Peyer's patch (tissue), 4 donors: ENCODE measurements at places on chromosomes 3 and 15. TPM values are rescaled to one million over a fixed set of nuclear protein-coding genes. Genes with fewer than 3 reads are reported as not detected.

GRCh38 chr3:77541203-77541922 lies 501.5 kb downstream of the ROBO2 start:
- DNase-seq: no peak

- DNase-seq: no peak
Observed at GRCh38 chr3:44814751-44815150, 47.0 kb upstream of the TMEM42 start.

DNA sequence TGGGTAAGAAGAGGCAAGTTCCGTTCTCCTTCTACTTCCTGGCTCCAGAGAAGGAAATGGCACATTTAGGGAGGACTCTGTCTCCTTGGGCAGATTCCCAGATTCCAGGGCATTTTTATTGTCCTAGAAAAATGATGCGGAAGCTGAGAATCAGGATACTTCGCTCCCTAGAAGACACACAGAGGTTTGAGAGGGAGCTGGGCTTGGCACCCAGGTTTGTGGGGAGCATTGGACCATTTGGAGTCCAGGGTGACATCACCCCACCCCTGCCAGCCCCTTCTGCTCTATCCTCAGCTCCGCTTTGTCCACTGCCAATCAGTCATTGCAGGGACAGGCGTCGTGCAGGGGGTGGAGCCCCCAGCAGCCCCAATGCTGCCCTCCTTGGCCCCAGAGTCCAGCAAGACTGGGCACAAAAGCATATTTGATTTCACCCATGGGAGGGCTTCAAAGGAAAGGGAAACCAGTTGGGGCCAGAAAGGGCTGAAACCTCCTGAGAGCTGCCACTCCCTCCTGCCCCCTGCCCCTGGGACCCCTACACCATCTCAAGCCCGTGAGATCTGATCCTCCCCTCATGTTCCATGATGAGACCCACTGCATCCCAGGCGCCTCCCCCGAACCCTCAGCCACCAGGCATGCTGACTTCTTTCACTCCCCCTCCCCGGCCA lies 129.8 kb upstream of the MEF2A start:
- DNase-seq: no peak

DNA sequence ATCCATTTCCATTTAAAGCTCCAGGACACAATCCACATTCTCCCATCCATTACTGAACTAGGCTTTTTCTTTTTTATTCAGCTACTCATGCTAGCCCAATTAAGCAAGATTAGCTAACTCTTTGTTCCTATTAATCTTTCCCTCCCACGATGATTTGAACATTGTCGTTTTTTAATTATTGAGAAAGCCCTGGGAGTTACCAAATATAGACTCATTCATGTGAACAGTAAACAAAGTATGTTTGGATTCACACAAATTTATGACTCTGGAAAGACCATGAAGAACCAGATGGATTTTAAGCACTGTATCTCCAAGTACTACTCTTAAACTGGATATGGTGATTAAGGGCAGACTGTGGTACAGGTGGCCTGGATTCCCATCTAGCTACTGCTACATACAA lies 82.2 kb downstream of the STRIT1 start:
- DNase-seq: no peak

DNA sequence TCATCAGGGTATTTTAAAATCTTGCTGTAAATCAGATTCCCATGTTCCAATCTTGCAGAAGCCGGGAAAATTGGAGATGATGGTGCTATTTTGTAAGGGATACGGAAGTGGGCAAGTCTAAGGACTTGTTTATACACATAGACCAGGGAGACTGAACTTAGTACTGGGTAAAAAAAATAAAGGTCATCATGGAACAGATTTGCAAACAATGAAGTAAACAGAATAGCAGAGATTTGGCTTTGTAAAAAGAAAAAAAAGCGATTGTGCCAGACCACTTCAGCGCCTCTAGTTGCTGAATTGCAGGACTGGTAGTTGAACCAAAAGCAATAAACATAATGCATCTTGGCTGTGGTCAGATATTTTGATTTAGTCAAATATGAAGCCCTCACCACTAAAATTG lies 229.1 kb downstream of the TP63 start:
- no peak for DNase-seq

GRCh38 chr3:112773864-112774263 lies 72.8 kb downstream of the CD200R1L start:
- peak; percentile 77 for DNase-seq

- DNase-seq: no peak
Observed at GRCh38 chr3:168585544-168585943, 489.8 kb upstream of the GOLIM4 start.

The TIPIN gene
- total RNA-seq: 9.9 TPM

DNA sequence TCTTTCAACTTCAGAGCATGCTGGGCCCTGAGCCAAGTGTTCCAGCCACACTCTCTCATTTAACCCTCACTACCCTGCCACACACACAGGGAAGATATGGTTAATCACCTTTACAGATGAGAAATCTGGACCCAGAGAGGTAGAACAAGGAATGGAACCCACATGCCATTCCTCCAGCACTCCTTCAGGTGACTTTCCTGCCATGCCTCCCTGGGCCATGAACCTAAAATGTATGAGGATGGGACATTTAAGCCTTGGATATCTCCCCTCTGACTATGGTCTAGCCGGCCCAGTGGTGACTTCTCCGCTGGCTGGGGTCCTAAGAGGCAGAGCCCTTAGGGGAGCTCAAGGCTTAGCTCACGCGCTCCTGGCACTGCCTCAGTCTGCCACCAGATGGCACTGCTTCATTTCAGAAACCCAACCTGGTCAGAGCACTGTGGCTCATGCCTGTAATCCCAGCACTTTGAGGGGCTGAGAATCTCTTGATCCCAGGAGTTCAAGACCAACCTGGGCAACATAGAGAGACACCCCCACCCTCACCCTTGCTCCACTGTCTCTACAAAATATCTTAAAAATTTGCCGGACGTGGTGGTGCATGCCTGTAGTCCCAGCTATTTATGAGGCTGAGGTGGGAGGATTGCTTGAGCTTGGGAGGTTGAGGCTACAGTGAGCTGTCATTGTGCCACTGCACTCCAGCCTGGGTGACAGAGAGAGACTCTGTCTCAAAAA lies 2.2 kb upstream of the DCAF1 start:
- peak; percentile 92 for DNase-seq

GRCh38 chr3:71568207-71568606 lies 15.3 kb downstream of the FOXP1 start:
- DNase-seq: no peak

GRCh38 chr3:128082546-128082945 lies 30.3 kb downstream of the SEC61A1 start:
- no peak for DNase-seq

DNA sequence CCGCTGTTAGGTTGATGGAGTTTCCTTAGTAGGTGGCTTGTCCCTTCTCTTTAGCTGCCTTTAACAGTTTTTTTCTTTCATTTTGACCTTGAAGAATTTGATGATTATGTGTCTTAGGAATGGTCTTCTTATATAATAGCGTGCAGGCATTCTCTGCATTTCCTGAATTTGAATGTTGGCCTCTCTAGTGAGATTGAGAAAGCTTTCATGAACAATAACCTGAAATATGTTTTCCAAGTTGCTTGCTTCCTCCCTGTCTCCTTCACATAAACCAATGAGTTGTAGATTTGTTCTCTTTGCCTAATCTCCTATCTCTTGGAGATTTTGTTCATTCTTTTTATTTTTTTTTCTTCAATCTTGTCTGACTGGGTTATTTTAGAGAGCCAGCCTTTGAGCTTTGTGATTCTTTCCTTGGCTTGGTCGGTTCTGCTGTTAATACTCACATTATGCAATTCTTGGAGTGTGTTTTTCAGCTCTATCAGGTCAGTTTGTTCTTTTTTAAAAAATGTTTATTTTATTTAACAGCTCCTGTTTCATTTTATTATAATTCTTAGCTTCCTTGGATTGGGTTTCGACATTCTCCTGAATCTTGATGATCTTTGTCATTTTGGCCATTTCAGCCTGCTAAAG lies 627.9 kb downstream of the SI start:
- no peak for DNase-seq

DNA sequence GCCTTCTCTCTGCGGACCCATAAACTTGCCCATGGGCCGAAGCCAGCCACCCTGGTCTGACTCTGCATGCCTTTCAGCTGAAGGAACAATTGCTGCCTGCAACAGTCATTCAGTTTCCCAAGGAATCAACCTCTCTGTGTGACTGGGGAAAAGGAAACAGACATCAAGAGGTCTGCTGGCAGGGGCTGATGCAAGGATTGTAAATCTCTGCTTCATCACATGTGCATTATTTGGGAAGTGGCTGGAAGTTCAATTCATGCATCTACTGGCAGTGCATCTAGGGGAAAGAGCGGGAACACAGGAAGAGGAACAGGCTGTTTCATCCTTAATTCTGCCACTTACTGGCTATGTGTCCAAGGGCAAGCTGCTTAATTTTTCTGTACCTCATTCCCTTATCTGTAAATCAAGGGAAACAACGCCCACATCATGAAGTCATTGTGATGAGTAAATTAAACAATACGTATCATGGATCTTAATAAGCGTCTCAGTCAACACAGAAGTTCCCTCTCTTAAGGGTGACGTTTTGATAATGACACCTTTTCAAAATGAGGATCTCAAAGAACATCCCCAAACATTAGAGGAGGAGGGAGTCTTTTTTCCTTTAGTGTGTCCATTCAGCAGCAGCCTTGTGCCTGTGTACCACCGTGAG lies 17.4 kb upstream of the ADPGK start:
- DNase-seq: no peak

DNA sequence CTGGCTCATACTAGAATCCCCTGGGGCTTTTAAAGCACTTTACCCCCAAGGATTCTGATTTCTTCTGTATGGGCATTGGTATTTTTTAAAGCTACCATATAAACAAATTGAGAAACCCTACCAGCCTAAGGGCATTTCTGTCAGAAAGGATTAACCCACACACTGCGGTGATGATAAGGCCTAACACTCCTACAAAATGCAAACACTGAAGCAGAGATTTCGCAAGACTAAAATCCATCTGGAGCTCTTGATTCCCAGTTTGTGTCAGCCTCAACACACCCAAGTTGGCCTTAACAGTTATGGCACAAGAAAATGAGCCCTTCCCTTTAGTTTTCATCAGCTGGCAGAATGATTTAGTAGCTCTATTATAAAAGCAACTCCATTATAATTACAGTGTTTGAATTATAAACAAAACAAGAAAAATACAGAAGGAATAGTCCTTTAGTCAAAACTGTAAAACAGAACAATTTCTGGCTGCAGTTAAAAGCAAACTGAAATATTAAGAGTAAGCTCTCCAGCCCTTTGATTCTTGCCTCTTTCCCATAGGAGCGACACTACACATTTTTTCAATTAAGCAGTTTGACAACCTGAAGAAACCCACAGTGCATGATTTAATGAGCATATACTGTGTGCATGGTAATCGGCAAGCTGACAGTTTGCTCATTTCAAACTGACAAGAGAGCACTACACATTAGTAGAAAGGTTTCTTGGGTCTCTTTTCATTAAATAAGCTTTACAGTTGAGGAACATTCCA lies 441.2 kb downstream of the FHIT start:
- no peak for DNase-seq

DNA sequence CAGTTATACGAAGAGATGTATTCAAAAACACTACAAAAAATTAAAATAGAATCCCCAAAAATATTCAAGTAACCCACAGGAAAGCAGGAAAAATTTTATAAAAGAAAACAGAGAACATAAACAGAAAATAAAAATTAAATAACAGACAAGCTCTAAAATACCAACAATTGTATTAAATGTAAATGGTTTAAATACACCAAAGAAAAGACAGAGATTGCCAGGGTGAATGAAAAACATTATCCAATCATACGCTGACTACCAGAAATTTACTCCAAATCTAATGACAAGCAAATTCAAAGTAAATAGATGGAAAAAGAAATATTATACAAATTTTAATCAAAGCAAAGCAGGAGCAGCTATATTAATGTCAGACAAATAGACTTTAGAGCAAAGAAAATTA lies 103.6 kb downstream of the BOC start:
- no peak for DNase-seq

DNA sequence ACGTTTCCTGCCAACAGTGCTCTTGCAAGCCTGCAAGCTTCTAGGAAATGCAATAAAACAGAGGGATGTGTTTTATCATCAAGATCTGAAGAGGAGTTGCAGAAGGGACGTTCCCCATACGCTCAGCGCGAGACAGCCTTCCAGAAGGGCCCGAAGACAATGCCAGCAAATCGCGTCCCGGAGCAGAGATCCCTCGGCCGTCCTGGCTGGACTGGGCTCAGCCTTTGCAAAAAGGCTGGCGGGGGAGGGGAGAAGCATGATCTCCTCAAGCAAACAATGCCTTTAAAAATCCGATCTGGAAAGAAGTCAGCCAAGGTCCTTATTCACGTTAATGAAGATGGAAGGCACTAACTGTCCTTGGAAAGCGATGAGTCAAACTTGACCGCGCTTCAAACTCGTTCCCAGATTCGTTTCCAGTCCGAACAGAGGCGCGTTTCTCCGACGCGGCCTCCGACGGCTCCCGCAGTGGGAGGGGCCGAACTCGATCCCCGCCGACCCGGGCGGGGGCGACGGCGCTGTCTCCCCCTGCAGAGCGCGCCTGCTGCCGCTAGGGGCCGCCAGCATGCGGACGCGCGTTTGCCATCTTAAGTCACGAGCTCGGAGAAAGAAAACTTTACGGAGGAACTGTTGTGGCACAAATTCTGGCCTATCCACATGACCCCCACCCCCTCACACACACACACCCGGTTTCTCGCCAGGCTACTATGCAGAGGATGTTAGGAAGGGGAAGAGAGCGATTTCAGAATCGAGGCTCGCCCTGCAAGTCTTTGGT lies 5.5 kb downstream of the BCL6 start:
- peak; percentile 70 for DNase-seq

DNA sequence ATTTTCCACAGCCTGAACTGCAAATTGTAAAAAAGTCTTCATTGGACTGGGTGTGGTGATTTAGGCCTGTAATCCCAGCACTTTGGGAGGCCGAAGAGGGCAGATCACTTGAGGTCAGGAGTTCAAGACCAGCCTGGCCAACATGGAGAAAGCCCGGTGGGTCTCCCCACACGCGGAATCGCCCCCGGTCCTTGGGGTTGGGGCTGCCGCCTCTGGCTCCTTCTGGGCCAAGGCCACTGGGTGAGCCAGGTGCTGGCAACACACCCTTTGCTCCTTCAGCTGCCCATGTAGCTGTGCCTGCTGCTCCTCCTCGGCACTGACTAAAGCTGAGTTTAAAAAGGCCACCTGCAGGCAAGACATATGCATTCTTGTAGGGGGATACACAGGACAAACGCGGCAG lies 9.4 kb upstream of the VPS33B start:
- no peak for DNase-seq

The LRRC31 gene
- total RNA-seq: 41.2 TPM

The TNNC1 gene
- not detected for total RNA-seq

DNA sequence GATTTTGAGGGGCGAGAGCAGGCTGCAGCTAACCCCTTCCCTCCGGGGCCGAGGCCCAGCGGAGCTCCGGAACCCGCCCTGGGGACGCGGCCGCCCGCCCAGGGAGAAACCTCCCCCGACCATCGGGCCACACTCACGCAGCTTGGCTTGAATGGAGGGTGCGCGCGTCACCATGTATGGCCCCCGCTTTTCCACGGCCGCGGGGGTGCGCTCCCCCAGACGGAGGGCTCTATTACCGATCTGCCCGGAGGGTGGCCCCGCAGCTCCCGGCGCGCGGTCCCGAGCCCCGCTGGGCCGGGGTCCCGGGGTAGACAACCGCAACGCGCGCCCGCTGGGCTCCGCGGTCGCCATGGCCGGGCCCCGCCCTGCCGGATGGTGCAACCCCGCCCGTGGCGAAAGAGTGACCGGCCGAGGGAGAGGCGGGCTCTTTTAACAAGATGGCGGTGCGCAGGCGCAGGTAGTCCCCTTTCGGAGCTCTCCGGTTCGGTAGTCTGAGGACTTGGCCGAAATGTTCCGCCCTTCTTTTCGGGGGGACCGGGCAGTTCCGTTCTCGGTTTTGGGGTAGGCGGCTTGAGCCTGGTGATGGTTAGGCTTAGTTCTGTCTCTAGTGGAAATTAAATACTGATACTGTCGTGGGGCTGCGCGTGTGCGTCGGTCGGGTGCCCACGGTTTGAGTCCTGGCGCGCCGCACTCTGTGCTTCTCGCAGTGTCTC lies at the start of gene FAM219B:
Gene FAM219B, minus strand, starts transcription at position 402 of the 713 bp plus-strand sequence. Its CDS starts 51 bp downstream, at position 351.
- DNase-seq: peak; percentile 93
